SJSA1 (cell line): ENCODE measurements at places on chromosomes 1 and 21. TPM values are rescaled to one million over a fixed set of nuclear protein-coding genes. Genes with fewer than 3 reads are reported as not detected.

DENND2C gene
- total RNA-seq, result 1.5 TPM in 2 replicates

FAM110D gene
- total RNA-seq, result not detected in 2 replicates

ADAMTS1 gene
- 57.6 and 69.7 TPM in 2 replicates for total RNA-seq

GCSAML gene
- total RNA-seq, result not detected in 2 replicates

LYPD8 gene
- not detected in 2 replicates for total RNA-seq

DNA sequence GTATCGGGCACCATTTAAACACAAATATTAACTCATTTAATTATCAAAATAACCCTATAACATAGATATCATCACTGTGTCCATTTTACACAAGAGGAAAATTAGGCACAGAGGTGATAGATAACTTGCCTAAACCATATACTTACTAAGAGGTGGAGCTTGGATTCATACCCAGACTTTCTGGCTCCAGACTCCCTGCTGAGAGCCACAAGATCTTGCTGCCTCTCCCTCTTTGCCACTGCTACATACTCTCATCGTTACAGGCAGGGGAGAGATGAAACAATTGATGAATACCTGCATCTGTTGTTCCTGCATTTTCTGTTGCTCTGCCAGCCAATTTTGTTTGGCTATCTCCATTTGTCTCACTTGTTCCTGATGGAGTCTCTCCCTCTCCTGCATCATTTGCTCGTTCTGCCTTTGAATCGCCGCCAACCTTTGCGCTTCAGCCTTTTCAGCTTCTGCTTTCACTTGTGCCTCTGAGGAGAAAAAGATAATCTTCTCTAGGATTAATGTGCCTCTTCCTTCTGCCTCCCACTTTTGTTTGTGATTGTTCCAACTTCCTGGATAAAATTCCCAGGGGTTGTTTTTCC lies 10.6 kb downstream of the GBP5 start:
- DNase-seq, result no peak

- no peak for DNase-seq
Measured at GRCh38 chr21:14817311-14817710, 247.5 kb downstream of the NRIP1 start.

- no peak for DNase-seq
Measured at GRCh38 chr1:80244372-80244771, 1237.8 kb upstream of the ADGRL4 start.

DNA sequence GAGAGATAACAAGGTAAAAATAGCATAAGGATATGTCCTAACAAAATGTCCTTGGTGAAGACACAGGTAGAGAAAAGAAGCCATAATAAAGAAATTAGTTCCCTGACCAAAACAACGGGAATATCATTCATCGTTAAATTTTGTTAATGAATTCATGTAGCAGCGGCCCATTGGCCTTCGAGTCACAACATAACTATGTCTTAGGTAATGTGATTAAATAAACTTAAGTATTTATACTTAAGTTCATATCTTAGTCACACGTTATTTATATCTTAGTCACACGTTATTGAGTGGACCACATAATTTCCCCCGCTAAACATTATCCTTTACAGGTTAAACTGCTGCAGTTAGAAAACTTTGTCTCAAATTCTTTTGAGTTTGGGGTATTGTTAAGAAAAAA lies 1.2 kb downstream of the NEXN start:
- DNase-seq, result peak; percentile 54

GRCh38 chr1:168421399-168422004 lies 122.3 kb downstream of the XCL2 start:
- DNase-seq, result no peak

DNA sequence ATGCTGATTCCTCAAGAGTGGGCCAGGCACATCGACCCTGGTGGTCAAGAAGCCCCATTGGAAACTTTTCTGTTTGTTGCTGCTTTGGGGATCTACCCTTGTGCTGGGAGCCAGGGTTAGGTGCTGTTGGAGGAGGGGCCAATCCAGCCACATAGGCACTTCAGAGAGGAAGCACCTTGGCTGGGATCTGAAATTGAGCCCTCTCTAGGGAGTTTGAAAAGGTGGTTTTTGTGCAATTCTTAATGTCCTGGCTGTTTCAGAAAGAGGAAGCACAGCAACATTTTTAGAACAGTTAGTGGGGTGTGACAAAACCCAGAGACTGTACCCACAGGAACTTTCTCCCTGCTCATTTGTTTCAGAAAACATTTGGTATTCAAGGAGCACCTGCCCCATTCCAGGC lies 17.2 kb upstream of the BEND5 start:
- DNase-seq, result no peak

GRCh38 chr1:100036718-100037655 lies 67.2 kb downstream of the SLC35A3 start:
- DNase-seq, result peak; percentile 5

DNA sequence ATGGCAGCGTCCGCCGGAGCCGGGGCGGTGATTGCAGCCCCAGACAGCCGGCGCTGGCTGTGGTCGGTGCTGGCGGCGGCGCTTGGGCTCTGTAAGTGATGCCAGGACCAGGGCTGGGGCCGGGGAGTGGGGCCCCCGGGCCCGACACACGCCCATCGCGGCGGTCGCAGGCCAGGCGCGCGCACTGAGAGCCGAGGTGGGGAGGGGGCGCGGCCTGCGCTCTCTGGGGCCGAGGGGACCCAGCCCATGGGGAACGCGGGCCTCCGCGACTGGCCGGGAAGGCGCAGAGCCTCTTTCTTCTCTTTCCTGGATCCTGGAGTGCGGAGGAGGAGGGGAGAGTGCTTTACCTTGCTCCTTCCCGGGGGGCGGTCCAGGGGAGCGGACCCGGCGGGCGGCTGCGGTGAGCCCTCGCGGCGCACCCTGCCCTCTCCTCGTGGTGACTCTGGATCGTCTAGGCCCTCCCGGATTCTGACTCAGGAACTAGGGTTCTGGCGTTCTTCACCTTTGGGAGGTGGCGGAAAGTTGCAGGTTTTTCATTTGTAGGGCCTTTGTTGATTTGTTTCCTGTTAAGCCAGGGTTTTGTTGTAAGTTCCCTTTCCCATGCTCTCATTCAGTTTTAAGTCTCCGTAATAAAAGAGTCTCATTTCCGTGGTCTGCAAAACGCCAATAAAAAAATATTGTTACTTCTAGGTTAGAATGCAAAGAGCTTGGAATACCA lies 529 bp downstream of the MPZL1 start:
- no peak for DNase-seq

- DNase-seq, result no peak
Measured at GRCh38 chr1:209855623-209856022, 27.9 kb downstream of the UTP25 start.

- DNase-seq, result no peak
Measured at GRCh38 chr1:108557296-108557695, 2.6 kb upstream of the EEIG2 start.

- no peak for DNase-seq
Measured at GRCh38 chr1:50105433-50105832, 3.3 kb upstream of the ELAVL4 start.

DNA sequence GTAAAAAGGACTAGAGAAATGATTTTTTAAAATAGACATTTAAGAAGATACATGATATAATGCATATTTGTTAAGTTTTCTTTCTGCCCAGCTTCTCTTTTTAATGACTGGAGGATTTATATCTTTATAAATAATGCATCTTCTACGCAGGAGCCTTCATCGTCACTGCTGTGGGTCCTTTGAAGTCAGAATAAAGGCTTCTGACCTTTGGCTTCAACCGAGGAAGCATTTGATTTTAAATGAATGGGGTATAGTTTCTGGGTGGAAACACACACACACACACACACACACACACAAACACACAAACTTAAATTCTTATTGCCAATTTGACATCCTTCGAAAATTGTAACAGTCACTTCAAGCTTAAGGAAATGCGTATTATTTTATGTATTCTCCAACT lies 690.9 kb downstream of the BRINP3 start:
- no peak for DNase-seq

DNA sequence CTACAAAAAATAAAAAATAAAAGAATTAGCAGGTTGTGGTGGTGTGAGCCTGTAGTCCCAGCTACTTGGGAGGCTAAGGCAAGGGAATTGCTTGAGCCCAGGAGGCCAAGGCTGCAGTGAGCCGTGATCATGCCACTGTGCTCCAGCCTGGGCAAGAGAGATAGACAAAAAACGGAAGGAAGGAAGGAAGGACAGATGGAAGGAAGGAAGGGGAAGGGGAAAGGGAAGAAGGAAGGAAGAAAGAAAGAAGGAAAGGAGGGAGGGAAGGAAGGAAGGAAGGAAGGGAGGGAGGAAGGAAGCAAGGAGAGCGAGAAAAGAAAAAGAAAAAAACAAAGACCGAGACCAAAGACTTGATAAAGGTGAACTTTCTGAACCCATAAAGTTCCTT lies 25.3 kb upstream of the RAP1A start:
- no peak for DNase-seq

DNA sequence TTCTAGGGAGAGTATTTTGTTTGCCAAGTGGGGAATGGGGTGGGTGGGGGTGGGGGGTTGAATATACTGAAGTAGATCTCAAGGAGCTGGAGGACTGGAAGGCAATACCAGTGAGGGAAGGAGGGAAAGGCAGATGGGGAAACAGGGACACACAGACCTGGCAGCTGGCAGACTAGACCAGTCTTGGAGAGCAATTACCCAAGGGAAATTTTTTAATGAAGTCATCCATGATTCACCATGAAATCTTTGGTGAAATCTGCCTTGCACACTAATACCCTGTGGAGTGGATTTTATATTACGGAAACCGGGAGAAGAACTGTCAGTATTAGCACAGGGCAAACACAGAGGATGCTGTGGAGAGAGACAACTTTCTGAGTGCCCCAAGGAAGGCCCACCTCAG lies 29.7 kb upstream of the MARK1 start:
- DNase-seq, result no peak

DNA sequence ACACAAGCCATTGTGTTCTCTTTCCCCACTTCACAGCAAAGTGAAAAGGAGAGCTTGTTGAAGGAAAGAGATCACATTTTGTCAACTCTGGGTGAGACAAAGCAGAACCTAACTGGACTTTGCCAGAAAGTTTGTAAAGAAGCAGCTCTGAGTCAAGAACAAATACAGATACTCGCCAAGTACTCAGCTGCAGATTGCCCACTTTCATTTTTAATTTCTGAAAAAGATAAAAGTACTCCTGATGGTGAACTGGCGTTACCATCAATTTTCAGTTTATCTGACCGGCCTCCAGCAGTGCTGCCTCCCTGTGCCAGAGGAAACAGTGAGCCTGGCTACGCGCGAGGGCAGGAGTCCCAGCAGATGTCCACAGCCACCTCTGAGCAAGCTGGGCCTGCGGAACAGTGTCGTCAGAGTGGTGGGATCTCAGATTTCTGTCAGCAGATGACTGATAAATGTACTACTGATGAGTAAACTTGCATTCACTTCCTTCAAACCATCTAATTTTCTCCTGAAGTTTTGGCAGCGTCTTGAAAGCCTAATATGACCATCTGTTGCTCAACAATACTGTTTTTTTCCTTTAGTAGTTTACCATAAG lies 43.7 kb downstream of the BACH1 start:
- DNase-seq, result peak; percentile 77
